Muscle of back (tissue), 13 donors: ENCODE measurements at places on chromosomes 6 and 20. TPM values are rescaled to one million over a fixed set of nuclear protein-coding genes. Genes with fewer than 3 reads are reported as not detected.

The OR2H1 gene
- not detected for polyA plus RNA-seq

- no peak for DNase-seq
These were observed 399 bp upstream of the REPS1 start for GRCh38 chr6:138988469-138988834.

- DNase-seq: no peak
These were observed 491.4 kb upstream of the POU3F2 start for GRCh38 chr6:98343004-98343403.

DNA sequence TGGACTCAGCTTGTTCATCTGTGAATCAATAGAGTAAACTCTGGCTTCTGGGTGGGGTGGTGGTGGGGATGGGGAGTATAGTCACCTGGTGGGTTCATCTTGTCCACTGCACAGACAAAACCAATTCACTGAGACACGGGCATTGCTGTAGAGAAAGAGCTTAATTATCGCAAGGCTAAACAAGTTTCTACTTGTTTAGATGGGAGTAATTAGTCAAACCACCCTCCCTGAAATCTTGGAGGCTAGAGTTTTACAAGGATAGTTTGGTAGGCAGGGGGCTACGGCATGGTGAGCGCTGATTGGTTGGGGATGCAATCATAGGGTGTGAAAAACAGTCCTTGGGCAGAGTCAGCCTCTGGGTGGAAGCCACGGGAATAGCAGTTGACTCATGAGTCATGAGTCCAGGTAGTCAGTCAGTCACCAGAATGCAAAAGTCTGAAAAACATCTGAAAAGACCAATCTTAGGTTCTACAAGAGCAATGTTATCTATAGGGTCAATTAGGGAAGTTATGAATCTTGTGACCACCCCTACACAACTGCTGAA is 77.8 kb downstream of the STMND1 start:
- DNase-seq: no peak

DNA sequence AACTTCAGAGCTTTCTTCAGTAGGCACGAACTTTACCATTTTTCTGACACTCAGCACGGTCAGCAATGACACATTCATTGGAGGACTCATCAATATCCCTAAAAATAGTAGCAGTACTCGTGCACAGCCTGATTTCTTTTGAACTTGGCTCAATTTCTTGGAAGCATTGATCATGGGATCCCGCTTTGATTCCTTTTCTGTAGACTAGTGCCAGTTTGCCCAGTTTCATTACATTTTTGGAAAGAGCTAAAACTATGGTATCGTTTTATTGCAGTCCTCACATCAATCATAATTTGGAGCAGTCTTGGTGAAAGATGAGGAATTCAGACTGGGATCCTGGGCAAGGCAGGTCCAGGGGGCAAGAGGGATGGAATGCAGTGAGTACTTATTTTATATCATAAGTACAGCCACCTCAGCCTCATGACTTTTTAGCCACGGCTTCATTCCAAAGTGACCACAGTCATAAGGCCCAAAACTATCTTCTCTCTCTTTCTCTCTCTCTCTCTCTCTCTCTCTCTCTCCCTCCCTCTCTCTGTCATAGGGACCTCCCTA is 170.9 kb upstream of the AKAP12 start:
- no peak for DNase-seq

DNA sequence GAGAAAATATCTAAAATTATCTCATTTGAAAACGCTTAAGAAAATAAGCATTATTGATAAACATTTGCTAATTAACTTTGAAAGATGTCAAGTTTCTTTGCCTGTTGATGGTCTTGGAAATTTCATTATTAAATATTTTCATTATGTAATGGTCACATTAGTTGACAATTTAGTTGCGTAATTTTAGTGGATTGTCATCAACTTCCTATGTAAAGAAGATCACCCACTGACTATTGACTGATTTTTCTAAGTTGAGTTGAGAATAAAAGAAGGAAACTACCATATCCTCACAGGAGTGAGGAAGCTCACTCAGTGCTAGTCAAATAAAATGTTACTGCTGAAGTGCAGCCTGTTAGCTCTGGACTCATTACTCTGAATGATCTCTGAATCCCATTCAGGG is 79.9 kb upstream of the LY86 start:
- DNase-seq: no peak

The ZHX3 gene
- 10.5 TPM for polyA plus RNA-seq
